Endothelial cell of umbilical vein (primary cell): ENCODE measurements at places on chromosomes 1 and 21. TPM values are rescaled to one million over a fixed set of nuclear protein-coding genes. Genes with fewer than 3 reads are reported as not detected.

The OXCT2 gene
- total RNA-seq = 0.48 and 0.60 TPM in 2 replicates

The UMODL1 gene
- not detected in 2 replicates for total RNA-seq

The PLXNA2 gene
- 229 and 302 TPM in 2 replicates for total RNA-seq

The EXTL1 gene
- not detected in 2 replicates for total RNA-seq

The CXADR gene
- 10.7 and 12.2 TPM in 2 replicates for total RNA-seq

- DNase-seq = no peak
Observed at GRCh38 chr1:231201375-231201978, 39.5 kb upstream of the GNPAT start.

DNA sequence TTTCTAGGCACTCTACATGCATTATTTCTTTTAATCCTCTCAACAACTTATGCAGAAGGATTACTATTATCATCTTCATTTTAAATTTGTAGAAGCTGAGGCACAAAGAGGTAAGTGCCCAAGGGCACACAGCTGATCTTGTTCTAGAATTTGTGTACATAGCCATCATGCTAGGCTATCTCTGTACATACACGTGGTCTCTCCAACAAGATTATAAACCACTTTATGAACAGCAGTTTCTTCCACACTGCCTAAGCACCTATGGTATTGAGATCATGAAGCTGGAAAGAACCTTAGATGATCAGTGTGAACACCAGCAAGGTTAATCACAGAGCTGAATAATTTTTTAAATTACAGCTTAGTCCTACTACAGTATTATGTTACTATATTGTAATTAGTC, 28.9 kb downstream of the UCHL5 start:
- no peak for DNase-seq

GRCh38 chr21:41847066-41847804, 31.9 kb downstream of the PRDM15 start:
- DNase-seq = no peak

DNA sequence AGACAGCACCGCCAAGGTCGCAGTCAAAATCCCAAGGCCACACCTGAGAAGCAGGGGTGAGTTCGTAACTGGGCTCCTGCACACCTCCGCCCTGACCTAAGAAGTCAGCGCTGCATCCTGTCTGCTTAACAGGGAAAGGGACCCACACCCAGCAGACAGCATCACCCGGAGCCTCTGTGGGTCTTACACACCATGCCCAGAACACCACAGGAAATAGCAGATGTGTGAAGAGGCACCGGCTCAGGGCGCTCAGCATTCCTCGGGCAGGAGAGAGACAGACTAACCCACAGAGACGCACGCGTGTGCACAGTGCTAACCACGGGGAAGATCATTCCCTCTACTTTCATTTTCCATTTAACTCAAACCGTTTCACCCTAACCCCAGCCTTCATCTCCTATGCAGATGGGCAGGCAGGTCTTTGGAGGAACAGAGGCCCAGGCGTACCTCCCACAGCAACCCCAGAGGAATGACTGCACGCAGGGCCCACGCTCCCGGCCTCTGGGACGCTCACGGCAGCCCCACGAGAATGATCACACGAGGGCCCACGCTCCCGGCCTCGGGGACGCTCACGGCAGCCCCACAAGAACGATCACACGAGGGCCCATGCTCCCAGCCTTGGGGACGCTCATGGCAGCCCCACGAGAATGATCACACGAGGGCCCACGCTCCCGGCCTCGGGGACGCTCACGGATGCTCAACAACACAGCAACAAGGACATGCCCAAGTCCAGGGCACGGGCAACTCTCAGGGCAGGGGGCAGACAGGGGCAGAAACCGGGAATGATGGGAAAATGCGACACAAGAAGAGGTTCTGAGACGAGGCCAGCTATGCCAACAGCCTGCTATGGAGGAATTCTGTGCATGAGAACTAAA, 20.9 kb downstream of the POFUT2 start:
- no peak for DNase-seq

GRCh38 chr1:225748529-225748928, 29.1 kb upstream of the SRP9 start:
- DNase-seq = no peak

GRCh38 chr1:32969566-32969965, 5.0 kb upstream of the RNF19B start:
- DNase-seq = no peak

GRCh38 chr1:208772891-208773290, 528.7 kb upstream of the PLXNA2 start:
- DNase-seq = no peak

- DNase-seq = no peak
Observed at GRCh38 chr1:172121081-172121717, 279.9 kb downstream of the DNM3 start.

- no peak for DNase-seq
Observed at GRCh38 chr1:234589854-234590620, 19.9 kb downstream of the IRF2BP2 start.

- no peak for DNase-seq
Observed at GRCh38 chr1:27351541-27352107, 9.8 kb downstream of the SYTL1 start.

GRCh38 chr1:5001466-5001865, 347.1 kb downstream of the AJAP1 start:
- DNase-seq = no peak
